ENCODE measurements at places on chromosomes 12 and 14.

- no peak for DNase-seq
These were observed 29.0 kb upstream of the PLEKHG7 start for GRCh38 chr12:92673756-92674155.

DNA sequence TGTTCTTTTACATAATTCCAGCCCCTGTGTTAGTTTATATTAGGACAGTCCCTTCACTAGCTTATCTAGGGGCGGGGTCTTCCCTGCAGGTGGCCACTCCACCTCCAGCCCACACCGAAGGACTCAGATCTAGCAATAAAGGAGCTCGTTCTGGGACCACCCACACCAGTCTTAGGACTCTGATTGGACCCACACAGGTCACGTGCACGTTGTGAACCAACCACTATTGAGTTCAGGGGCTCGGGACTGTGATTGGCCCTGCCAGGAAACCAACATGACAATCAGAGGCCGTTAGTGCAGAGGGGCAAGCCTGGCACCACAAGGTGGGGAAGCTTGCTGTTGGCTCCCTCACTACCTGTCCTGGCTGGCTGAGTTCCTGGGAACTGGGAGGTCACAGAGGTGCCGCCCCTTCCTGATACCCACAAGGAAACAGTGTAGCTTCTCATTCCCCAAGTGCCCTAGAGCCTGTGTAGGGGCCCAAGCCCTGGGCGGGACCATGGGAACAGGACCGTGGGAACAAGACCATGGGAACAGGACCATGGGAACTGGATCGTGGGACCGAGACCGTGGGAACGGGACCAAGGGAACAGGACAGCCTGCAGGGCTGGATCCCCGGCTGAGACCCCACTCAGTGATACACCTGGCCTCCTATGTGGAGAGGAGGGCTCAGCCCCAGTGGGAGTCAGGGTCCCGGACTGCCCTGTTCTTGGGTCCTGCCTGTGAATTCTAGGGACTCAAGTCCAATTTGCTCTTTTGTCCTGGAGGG is 297.8 kb downstream of the ADGRD1 start:
- no peak for DNase-seq

- DNase-seq, result no peak
These were observed 48.1 kb upstream of the ATXN7L3B start for GRCh38 chr12:74489543-74489942.

DNA sequence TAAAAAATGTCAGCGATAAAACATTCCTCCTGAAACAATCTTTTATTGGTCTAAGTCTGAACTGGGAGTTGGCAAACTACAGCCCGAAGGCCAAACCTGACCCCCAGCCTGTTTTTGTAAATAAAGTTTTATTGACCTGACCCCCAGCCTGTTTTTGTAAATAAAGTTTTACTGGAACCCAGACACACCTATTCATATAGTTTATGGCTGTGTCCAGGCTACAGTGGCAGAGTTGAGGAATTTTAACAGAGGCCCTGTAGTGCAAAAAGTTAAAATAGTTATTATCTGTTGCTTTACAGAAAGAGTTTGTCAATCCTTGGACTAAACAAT is 12.1 kb upstream of the SCARB1 start:
- no peak for DNase-seq

- no peak for DNase-seq
These were observed 11.1 kb upstream of the ZNF641 start for GRCh38 chr12:48361664-48362339.

DNA sequence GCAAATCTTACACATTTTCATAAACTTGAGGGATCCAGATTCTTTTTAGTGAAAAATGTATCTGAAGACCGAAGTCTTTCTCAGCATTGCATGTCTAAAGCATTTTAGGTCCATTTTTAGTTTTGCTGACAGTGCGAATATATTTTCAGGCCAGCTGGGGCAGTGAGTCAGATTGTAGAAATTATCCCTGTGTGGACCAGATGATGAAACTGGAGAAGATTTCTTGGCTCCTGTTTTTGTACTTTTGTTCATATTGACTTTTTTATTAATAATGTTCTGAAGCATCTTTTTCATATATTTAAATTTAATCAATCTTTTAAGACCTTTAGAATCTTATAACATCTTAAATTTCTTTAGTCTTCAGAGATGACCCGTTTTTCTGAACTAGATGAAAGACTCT is 173.1 kb downstream of the FLRT2 start:
- no peak for DNase-seq

GRCh38 chr14:31090883-31091764 is 64.9 kb upstream of the STRN3 start:
- no peak for DNase-seq

- DNase-seq, result no peak
These were observed 187.4 kb upstream of the ABCD2 start for GRCh38 chr12:39807043-39807442.

DNA sequence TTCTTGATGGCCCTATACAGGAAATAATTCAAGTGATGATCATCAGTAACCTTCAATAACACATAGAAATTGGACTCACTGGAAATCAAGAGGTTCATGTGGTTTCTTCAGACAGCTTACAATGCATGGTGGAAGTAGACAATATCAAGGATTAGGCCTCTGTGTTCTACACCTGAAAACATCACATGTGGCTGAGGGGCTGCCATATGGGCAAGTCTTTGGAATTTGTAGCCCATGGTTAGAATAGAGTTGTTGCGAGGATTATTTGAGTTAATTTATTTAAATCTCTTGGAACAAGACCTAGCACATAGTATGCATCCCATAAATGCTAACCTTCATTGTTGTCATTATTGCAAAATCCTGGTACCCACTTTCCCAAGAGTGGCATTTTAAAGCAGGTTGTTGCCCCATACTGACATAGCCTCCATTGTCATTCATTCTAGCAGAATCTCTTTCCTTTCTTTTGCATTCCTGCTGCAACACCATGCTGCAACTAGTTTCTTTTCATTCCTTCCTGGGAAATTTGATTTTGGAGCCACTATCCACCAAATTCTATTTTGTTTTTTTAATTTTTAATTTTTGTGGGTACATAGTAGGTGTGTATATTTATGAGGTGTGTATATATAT is 352.7 kb upstream of the NAV3 start:
- DNase-seq, result no peak

DNA sequence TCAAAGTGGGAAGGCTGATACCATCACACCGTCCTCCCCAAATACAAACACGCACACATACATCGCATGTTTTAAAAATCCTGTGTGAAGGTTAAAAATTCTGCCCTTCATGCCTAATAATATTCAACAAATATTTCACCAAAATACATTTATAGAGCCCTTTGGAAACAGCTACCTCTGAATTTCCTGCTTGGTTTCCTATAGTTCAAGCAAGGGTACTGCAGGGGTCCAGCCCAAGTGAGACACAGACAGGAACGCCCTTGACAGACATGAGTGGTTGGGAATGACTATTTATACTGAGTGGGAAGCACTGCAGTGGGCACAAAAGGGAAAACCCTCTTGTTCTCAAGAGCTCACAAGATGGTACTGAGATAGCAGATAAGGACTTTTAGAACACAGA is 51.0 kb downstream of the ST8SIA1 start:
- no peak for DNase-seq

DNA sequence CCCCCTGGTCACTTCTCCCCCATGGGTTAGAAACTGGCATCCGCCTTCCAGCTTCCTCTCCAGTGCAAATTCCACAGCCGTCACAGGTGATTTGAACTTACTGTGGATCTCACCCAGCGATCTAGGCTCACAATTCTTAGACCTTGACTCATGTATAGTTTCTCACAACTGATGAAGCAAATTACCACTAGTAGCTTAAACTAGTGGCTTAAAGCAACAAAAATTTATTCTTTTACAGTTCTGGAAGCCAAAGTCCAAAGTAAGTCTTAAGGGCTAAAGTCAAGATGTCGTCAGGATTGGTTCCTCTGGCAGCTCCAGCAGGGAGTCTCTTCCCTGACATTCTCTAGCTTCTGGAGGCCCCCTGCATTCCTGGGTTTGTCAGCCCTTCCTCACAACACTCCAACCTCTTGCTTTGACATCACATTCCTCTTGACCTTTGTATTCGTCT is 117.4 kb downstream of the KTN1 start:
- no peak for DNase-seq

DNA sequence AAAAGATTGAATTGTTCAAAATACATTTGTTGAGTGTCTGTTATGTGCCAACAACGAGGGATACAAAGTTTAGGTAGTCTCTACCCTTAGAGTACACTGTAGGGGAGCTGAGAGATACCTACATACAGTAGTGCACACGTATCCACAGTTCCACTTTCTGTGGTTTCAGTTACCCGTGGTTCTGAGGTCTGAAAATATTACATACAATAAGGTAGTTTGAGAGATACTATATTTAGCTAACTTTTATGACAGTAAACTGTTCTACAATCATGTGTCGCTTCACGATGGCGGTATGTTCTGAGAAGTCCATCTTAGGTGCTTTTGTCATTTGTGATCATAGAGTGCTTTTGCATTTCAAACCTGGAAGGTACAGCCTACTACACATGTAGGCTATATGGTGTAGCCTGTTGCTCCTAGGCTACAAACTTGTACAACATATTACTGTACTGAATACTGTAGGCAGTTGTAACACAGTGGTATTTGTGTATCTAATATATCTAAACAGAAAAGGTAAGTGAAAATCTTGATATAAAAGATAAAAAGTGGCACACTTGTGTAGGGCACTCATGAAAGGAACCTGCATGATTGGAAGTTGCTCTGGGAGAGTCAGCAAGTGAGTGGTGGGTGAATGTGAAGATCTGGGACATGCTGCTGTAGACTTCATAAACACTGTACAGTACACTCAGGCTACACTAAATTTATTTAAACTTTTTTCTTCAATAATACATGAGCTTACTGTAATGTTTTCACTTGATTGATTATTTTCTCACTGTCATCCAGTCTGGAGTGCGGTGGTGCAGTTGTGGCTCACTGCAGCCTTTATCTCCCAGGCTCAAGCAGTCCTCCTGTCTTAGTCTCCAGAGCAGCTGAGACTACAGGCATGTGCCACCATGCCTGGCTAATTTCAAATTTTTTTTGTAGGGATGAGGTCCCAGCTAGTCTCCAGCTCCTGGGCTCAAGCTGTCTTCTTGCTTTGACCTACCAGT is 4.0 kb downstream of the CPSF6 start:
- DNase-seq, result no peak

DNA sequence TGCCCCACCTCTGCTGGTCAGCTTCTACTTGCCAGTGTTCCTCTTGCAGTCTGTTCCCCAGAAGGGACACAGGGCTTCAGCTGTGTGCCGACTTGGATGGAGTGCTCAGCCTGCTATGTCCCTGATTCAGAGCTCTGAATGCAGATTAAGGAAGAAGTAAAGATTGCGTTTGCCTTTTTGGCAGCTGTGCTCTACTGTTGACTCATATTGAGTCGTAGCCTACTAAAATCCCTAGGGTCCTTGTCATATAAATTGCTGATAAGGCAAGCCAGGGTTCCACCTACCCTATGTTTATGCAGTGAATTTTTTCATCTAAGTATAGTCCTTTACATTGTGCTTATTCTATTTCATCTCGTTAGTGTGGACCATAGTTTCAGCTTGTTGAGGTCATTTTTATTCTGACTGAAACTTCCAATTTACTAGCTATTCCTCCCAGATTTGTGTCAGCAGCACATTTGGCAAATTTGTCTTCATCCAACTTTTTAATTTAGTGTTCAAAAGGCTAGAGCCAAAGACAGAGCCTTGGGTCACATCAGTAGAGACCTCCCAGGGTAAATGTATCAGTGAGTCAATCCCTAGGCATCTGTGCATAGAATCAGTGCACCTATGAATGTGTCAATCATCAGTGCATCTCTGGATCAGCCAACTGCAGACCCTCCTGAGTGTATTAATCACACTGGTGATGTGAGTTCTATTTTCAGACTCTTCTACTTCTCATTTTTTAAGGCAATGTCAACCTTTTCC is 31.9 kb downstream of the CACNA1C start:
- no peak for DNase-seq

- DNase-seq, result no peak
These were observed 28.3 kb downstream of the STON2 start for GRCh38 chr14:81371802-81372201.

DNA sequence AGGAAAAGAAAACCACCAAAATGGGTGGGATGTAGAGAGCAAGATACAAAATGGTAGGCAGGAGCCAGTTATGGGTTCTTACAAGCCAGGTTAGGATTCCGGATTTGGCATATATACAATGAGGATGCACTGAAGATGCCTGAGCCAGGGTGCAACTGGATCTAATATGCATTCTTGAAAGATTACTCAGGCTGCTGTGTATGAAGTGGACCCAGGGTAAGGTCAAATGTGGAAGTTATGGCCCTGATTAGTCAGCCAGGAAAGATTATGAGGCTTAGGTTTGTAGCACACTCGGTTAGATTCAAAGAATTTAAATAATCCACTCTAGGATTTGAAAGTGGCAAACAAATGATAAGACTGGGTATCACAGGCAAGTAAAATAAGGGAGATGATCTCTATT is 1750.7 kb upstream of the FLRT2 start:
- DNase-seq, result no peak

- no peak for DNase-seq
These were observed 57.9 kb downstream of the FZD10 start for GRCh38 chr12:130219929-130220705.

GRCh38 chr12:110641521-110641920 is 27.6 kb downstream of the TCTN1 start:
- DNase-seq, result no peak

- peak; percentile 94 for DNase-seq
These were observed 58.7 kb downstream of the ST8SIA1 start for GRCh38 chr12:22275843-22276242.

DNA sequence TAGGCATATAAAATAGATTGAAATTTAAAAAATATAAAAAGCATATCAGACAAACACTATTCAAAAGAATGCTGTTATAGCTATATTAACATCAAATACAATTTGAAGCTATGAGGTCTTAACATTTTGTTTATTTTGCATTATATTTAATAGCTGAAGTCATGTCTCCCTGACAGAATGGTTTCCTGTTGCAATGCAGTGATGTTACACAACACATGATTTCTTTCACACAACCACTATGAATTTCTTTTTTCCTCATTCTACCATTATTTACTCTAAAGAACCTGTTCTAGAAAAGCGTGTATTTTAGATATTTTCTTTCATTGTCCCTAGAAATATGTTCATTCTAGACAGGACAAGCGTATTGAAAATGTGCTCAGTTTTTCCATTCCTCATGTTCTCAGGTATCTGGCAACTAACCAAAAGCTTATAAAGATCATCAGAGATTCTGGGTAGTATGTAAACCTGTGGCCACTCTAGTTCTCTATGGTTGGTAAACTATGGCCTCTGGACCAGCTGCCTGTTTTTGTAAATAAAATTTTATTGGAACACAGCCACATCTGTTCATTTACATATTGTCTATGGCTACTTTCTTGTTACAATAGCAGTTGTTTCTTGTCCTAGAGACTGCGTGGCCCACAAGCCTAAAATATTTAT is 183.8 kb downstream of the FOXA1 start:
- no peak for DNase-seq

- no peak for DNase-seq
These were observed 979 bp downstream of the DDX54 start for GRCh38 chr12:113184098-113184899.

- DNase-seq, result no peak
These were observed 3.7 kb upstream of the USP15 start for GRCh38 chr12:62256408-62257096.
